ENCODE measurements at places on chromosomes 11 and 22.

- no peak for DNase-seq
Observed at GRCh38 chr11:45150301-45150700, 3.9 kb downstream of the PRDM11 start.

GRCh38 chr11:32053151-32053888, 37.6 kb upstream of the RCN1 start:
- no peak for DNase-seq

GRCh38 chr11:73182824-73183321, 35.2 kb upstream of the P2RY2 start:
- peak; percentile 94 for DNase-seq

DNA sequence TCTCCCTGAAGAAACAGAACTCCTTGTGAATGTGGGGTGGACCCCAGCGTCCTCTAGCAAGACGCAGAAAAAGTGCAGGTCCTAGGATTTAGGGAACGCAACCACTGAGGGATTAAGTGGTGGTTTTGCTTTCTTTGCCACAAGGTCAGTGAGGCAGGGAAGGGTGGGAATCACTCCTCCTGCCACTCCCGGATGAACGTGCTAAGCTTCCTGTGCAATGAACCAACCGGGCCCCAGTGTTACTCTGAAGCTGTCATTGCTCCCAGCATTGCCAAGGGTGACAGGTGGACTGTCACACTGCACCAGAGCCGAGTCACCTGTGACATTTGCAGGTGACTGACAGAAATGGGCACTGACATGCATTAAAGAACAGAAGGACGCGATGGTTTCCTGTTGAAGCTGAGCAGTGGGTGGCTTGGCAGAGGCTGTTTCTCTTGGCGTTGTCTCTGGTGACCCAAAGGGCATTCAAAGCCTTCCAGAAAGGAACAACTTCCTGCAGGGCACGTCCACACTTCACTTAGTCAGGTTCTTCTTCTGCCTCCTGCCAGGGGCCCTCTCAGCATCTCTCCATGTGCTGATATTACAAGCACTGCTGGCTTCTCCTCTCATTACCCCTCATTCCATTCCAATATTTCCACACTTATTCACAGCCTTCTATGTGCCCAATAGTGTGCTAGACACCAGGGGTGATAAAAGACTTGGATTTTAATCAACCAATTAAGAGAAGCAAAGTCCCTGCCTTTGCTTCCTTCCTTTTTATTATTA, 9.7 kb downstream of the KIRREL3 start:
- no peak for DNase-seq

GRCh38 chr22:21064917-21065864, 19.4 kb downstream of the LRRC74B start:
- DNase-seq, result no peak

Data from hematopoietic multipotent progenitor cell treated with erythropoietin and hydrocortisone succinate and interleukin-3 and kit ligand, for 15 days (in vitro differentiated cells).